ENCODE measurements at places on chromosomes 4 and X.
A peak's percentile ranks its signal among the peaks of the same experiment; 100 is the strongest.

DNA sequence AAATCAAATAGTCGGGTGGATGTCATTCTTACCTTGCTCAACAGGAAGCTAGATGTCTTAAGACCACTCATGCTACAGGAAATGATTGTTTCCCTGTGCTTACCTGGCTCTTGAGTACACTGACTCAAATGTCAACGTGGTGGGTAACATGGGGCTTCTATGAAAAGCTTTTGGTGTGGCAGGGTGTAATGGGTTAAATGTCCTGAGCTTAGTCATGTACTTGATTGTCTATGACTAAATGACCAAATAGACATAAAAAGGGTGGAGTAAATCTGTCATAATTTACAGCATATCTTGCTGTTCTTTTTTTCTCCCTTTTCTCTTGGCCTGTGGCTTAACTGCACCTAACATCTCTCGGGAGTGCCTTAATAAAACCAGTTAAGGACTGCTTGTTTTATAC, 44.9 kb downstream of the CCNG2 start:
- no peak for DNase-seq

DNA sequence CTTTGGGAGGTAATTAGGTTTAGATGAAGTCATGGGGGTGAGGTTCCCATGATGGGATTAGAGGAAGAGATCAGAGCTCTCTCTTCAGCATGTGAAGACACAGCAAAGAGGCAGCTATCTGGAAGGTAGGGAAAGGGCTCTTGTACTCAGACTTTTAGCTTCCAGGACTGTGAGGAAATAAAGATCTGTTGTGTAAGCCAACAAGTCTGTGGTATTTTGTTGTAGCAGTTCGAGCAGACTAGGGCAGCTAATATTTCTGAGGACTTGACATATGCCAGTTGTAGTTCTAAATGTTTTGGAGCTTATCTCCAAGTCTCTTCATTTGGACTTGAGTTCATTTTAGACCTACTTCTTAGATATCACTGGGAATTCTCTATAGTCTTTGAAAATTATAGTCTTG, 137.3 kb upstream of the PDE5A start:
- no peak for DNase-seq

- no peak for DNase-seq
These were observed 16.5 kb downstream of the ZFX start for GRCh38 chrX:24166078-24166477.

DNA sequence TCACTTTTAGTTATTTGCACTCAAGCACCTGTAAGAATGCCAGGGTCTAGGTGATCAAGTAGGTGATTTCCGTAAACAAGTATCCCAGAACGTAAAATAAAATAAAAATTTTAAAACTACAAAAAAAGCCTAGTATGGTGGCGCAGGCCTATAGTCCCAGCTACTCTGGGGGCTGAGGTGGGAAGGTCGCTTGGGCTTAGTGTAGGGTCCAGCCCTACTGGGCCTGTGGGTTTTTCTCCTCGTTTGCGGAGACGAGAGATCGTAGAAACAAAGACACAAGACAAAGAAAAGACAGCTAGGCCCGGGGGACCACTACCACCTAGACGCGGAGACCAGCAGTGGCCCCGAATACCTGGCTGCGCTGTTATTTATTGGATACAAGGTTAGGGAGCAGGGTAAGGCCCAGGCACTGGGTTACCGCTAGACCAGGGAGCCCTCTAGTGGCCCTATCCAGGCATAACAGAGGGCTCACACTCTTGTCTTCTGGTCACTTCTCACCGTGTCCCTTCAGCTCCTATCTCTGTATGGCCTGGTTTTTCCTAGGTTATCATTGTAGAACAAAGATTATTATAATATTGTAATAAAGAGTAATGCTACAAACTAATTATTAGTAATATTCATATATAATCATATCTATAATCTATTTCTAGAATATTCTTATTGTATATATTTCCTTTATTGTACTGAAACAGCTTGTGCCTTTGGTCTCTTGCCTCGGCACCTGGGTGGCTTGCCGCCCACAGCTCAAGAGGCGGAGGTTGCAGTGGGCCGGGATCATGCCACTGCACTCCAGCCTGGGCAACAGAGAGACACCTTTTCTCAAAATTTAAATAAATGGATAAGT, 38.4 kb downstream of the SAGE1 start:
- peak; percentile 13 for DNase-seq

DNA sequence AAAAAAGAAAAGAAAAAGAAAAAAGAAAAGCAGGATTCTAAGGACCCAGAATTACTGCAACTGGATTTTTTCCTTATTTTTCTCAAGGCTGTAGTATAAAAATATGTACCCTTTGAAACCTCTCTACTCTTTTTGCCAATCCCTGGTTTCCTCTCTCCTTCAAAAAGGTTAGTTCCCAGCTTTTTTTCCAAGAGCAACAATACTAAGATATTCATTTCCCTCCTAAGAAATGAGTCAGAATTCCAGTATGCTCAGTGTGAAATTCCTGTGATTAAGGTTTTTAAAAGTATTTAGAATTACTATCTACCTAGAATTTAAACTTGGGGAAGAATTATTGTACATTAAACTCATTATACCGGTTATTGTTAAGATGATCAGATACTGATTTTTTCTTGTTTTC, 22.0 kb downstream of the SMIM14 start:
- no peak for DNase-seq
